ENCODE measurements at places on chromosomes 3 and 15.

- no peak for DNase-seq
Observed at GRCh38 chr15:61227950-61228936, 859 bp downstream of the RORA start.

GRCh38 chr15:65963358-65963757 lies 94.1 kb downstream of the RAB11A start:
- no peak for DNase-seq

GRCh38 chr3:156606729-156607128 lies 51.8 kb upstream of the SSR3 start:
- DNase-seq = no peak

GRCh38 chr15:38389924-38390542 lies 63.9 kb upstream of the FAM98B start:
- peak; percentile 59 for DNase-seq

- DNase-seq = no peak
Observed at GRCh38 chr15:100252779-100253417, 88.9 kb downstream of the ADAMTS17 start.

DNA sequence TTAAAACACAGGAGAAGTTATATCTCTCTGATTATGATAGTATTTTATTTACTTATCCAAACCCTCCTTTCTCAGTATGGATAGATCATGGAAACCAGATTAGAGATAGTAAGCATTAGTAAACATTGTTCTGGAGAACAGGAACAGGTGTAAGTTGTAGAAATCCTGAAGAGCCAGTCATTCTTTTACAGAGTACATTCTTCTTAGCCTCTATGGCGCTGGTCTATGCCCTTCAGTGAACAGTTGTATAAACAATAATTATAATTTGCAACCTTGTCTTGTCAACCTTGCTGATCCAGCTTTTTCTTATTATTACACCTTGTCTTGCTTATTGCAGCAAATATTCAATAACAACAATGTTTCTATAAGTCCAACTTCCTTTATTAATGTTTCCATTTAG lies 47.4 kb downstream of the SLC15A2 start:
- DNase-seq = no peak

DNA sequence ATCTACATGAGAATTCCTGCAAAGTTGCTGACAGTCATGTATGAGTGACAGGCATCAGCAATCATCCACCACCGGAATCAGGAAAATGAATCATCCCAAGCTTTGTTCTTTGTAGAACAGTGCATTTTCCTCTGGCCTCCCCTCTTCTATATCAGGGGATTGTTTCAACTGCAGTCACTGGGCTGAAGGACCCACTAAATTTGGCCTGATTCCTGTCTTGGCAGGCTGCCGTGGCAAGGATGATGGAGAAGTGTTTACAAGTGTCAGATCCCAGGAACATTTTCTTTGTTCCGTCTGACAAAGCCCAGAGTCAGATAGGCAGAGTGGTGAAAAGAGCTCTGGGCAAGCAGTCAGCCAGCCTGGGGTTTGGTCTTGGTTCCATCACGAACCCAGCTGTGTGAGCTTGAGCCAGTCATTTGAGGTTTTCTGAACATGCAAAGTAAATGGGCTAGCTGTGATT lies 175.1 kb upstream of the TSC22D2 start:
- no peak for DNase-seq

- no peak for DNase-seq
Observed at GRCh38 chr3:35417080-35417479, 222.2 kb upstream of the ARPP21 start.

DNA sequence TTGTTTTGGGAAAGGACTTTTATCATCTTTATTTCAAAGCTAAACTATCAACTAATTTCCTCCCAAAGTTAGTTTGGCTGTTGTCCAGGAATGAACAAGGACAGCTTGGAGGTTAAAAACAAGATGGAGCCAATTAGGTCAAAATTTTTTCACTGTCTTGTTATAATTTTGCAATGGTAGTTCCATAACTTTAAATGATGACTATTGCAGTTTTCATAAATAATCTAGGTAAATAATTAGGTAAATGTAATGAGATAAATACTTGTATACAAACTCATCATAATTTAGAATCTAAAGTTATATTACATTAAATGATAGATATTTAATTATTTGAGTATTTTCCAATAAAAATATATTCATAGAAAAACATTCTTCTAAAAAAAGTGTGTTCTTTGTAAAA lies 68.3 kb upstream of the DAZL start:
- DNase-seq = no peak

DNA sequence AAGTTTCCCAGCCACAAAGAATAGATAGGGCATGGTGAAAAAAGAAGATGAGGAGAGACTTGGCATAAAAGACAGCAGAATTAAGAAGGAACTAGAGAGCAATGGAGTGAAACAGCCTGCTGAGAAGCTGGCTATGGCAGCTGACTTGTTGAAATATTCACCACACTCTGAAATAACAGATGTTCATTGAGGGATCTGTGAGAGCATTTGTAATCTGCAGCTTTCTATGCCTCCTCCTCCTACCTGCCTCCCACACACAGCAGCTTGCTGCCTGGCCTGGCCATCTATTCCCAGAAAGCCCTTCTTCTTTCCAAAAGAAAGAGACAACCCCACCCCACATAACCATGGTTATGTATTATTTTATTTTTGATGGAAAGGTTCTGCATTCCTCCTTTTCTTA lies 303.9 kb downstream of the GAP43 start:
- no peak for DNase-seq

GRCh38 chr3:158700559-158700958 lies 28.1 kb upstream of the LXN start:
- DNase-seq = no peak

GRCh38 chr15:41661518-41662225 lies 1.5 kb downstream of the MGA start:
- DNase-seq = peak; percentile 32

DNA sequence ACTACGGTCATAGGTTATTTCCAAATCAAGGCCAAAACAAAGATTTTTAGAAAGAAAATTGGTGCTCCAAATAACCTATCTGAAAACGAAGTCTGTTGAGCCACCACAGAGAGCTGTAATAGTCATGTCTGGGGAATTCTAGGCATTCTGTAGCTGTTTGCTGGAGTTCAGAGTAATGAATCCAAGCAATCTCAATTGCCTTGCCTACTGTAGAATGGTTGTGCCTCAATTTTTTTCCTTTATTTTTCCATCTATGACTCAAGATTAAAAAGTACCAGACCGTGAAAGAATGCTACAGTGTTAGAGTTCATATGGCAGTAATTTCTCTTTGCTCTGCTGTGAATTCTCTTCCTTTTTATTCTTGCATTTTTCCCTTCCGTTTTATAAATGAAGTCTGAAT lies 1007.2 kb upstream of the ALCAM start:
- DNase-seq = no peak

DNA sequence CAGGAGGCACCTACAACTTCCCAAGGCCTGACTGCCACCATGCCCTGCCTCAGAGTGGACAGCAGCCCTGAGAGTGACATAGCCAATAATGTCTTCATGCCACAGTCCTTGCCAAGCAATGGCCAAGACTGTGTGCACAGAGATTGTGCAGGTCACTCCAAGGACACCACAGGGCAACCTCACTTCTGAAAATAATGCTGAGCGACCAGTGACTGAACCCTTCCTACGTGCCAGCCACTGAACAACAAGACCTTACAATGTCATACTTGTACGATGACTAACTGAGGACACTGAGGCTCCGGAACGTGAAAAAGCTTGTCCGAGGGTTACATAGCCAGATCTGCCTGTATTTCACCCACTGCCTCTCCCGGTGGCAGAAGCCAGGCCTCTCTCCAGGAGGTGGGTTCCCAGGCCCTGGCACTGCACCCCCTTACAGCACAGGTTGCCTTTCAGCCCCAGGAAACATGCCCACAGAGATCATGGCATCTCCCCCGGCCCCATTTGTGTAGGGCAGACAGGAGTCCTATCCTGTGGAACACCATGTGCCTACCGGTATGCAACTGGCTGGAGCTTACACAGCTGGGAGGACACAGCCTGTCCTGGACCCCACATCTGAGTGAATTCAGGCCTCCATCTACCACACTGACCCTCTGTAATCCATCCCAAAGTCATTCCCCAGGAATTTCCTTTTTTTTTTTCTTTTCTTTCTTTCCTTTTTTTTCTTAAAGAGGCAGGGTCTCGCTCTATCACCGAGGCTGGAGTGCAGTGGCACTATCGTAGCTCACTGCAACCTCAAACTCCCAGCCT lies 72.3 kb downstream of the SLC12A8 start:
- DNase-seq = no peak

GRCh38 chr3:71468311-71469137 lies 115.0 kb downstream of the FOXP1 start:
- no peak for DNase-seq

- DNase-seq = no peak
Observed at GRCh38 chr3:119716998-119717397, 14.2 kb downstream of the CFAP91 start.

- DNase-seq = no peak
Observed at GRCh38 chr3:11172096-11172690, 17.9 kb downstream of the HRH1 start.

DNA sequence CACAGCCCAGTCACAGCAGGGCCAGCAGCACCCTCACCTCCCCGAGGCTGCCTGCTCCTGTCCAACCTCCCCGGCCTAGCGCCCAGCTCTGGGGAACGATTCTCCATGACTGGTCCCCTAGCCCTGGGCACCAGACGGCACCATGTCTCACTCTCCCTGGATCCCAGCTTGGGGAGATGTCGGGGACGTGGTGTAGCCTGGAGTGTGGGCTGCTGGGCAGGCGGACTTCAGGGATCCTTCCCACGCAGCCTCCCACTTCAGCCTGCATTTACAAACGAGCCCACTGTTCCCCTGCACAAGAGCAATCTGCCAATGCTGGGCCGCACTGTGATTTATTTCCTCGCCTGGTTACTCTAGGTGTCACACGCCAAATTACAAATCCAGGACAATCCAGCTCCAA lies 31.3 kb downstream of the NUP210 start:
- no peak for DNase-seq

GRCh38 chr3:13353936-13354542 lies 66.1 kb downstream of the NUP210 start:
- no peak for DNase-seq

- no peak for DNase-seq
Observed at GRCh38 chr3:46168583-46169345, 39.3 kb downstream of the CCR1 start.

GRCh38 chr3:140251678-140252077 lies 316.7 kb downstream of the CLSTN2 start:
- no peak for DNase-seq

DNA sequence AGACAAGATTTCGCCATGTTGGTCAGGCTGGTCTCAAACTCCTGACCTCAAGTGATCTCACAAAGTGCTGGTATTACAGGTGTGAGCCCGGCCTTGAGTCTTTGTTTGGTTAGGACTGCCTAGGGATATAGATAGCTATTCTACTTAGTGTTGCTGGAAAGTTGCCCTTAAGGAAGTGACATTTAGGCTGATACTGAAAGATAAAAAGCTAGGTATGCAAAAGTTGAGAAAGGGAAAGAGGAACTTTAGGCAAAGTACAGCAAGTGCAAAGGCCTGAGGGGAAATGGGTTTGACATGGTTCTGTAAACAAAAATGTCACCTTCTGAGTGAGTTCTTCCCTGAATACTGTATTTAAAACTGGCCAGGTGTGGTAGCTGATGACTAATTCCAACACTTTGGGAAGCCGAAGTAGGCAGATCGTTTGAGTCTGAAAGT lies 111.5 kb downstream of the ZNF609 start:
- no peak for DNase-seq

DNA sequence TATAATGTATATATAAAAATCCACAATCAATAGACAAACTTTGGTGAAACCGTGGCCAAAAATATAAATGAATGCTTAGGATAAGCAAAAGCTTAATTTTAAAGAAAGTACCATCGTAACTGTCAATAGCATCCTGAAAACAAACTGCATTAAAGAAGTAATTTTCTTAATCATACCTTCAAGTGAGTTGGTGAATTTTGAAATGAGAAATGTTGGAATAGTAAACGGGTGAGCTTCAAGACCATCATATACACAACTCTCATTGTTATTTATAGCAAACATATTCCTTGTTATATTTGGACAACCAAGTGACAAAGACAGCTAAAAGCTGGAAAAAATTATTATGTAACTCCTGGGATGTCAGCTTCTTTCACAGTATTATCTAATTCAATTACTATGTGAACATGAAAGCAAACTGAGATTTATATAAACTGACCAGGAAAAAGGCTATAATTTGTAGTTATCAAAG lies 3.7 kb downstream of the DAZL start:
- no peak for DNase-seq

- no peak for DNase-seq
Observed at GRCh38 chr3:128214056-128214455, 60.8 kb downstream of the EEFSEC start.

DNA sequence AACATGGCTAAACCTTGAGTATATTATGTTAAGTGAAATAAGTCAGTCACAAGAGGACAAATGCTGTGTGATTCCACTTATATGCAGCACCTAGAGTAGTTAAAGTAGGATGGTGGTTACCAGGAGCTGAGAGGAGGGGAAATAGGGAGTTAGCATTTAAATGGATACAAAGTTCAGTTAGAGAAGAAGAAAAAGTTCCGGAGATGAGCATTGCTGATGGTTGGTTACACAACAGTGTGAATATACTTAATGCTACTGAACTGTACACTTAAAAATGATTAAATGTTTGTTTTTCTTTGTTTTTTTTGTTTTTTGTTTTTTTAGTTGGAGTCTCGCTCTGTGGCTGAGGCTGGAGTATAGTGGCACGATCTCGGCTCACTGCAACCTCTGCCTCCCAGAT lies 67.7 kb upstream of the OSTN start:
- no peak for DNase-seq

DNA sequence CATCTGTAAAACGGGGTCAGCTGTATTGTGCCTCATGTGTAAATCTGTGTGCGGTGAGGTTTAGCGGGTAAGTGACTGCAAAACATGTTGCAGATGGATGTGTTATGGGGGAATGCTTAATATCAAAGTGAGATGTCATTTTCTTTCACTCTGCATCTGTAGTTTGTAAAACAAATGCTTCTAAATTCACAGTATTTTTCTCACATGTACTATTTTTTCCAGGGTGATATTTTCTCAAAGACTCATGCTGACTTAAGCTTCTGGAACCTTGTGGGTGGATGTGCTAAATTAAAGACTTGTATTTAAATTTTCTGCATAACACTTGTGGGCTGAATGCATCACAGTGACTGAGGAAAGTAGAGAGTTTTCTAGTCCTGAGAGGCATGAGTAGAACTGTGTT lies 115.2 kb upstream of the TP63 start:
- no peak for DNase-seq

GRCh38 chr3:193314161-193314560 lies 64.4 kb downstream of the ATP13A5 start:
- DNase-seq = no peak

- no peak for DNase-seq
Observed at GRCh38 chr3:24387000-24387399, 107.7 kb downstream of the THRB start.
